ENCODE measurements at places on chromosomes 2 and 18.

DNA sequence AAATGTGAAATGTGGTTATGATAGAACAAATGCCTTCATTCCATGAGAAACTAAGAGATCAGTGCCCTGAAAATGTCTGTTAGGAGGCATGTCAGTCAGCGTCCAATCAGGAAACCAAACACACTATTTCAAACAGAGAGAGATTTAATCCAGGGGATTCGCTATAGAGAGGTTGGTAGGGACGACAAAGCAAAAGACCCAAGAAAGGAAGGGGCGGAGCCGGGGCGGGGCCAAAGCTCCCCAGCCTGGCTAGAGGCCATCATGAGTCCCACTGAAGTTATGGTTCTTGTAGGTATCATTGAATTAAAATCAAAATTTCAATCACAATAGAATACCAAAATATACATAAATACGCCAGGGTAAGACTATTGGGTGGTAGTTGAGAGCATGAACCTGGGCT is 32.9 kb upstream of the RNF149 start:
- DNase-seq, result no peak

DNA sequence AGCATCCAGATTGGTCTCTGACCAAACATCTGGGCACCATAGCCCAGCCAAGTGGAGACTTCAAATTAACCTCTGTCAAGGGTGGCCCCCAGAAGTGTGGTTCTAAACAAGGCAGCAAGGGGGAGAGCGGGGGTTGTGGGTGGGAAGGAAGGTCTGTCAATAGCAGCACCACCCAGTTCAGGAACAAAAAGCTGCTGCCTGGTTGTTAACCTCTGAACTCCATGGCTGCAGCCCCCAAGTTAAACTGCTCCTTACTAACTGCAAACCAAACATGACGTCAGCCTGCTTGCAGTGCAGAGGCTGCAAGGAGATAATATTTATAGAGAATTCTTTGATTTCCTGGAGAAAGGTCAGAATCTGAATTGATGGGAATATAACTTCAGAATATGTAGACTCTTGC is 76.5 kb downstream of the ARL4C start:
- DNase-seq, result no peak

DNA sequence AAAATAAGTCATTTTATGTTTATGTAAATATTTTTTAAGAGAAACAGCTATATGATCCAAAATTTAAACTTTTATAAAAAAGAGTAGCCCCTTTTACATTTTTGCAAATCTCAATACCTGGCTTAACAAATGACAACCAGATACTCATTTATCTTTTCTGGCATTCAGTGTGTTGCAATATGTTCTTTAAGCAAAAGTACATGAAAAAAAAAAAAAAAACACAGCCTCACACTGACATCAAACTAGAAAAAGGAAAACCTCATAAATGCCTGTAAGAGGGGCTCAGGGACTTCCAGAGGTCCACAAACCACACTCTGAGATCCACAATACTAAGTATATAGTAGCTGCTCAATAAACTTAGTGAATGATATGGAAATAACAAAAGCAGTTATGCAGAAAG is 21.9 kb downstream of the PPP4R3B start:
- DNase-seq, result no peak

GRCh38 chr2:187869195-187869594 is 315.0 kb upstream of the TFPI start:
- DNase-seq, result no peak

GRCh38 chr18:24243677-24244076 is 104.8 kb downstream of the CABYR start:
- DNase-seq, result no peak

DNA sequence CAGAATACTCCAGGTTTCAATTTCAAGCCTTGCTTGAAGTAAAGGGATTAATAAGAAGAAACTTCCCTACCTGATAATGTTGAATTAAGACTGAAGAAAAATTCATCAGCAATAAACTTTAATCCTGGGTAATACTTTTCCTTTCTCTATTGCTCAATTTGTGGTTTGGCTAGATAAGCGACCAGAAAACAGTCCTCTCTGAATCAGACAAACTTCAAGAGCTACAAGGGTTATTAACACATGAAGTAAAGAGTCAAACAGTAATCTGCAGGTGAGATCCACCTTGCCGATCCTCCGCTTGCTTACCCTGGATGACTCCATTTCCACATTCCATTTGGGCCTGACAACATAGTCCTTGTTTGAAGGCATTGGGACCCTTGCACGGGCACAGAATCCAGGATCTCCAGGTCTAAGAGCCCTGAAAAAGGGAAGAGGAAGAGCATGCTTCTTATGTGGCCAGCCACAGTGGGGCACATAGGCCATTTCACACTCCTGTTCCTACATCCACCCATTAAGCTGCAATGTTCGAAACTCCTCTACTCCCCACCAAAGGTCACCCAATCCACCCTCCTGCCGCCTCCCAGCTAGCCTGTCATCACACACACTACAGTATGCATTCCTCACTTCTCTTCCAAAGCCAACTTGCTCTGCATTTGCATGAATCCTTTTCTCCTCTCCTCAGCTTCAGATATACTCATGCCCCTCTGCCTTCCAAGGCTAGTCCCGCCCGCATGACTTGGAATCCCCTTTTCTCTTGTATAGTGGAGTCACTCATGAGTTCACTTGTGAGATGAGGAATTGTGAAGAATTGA is 39.8 kb downstream of the IWS1 start:
- DNase-seq, result no peak

DNA sequence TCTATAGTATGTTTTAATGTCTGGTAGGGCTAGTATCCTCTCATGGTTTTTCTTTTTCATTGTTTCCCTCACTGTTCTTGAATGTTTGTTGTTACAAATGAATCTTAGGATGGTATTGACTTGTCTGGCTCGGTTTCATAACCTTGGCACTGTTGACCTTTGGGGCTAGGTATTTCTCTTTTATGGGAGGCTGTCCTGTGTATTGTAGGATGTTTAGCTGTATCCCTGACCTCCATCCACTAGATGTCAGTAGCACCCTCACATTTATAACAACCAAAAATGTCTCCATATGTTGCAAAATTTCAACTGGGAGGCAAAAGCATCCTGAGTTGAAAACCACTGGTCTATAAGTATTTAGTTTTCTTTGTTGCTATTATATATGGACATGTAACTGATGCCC is 7.0 kb upstream of the AOX1 start:
- DNase-seq, result no peak

DNA sequence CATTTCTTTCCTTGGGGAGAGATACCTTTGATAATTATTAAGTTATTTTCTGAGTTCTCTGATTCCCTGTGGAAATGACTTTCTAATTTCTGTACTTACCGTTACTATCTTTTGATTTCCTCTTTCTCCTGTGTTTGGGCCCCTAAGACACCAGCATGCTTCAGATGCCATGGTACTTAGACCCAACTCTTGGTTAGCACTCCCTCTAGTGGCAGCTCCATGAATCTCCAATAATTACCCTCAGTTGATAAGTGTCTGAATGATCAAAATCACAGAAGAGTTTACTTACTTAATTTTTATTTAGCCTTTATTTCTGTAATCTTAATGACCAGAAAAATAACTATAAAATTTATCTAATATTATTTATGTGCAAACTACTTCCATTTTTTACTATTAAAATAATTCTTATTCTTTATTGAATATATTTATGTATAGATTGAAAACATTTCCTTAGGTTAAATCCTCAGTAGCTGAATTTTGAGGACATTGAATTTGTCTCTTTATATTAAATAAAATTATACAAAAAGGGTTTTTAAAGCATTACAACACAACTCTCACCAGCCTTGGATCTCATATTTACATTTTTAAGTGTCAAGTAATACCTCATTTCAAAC is 300.4 kb downstream of the KCNS3 start:
- peak; percentile 77 for DNase-seq

DNA sequence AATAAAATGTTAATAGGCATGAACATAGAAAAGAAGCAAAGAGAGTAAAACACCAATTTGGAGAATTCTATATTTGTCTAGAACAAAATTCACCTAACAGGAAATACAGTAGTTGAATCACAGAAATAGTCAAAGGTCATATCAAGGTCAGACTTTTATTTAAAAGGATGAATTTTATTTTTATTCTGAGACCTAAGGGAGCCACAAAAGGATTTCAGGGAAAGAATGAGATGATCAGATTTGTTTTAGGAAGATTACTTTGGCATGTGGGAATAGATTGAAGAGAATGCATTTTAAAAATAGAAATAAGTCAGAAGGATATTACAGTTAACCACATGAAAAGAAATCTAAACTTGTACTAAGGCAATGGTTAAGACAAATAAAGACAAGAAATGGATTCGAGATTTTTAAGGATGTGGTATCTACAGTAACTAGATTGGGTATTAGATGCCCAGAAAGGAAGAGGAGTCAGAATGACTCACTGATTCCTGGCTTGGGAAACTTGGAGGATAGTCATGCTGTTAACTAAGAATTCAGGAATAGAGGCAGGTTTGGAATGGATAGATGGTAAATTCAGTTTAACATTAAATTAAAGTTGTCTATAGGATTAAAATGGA is 56.0 kb downstream of the METTL4 start:
- no peak for DNase-seq

DNA sequence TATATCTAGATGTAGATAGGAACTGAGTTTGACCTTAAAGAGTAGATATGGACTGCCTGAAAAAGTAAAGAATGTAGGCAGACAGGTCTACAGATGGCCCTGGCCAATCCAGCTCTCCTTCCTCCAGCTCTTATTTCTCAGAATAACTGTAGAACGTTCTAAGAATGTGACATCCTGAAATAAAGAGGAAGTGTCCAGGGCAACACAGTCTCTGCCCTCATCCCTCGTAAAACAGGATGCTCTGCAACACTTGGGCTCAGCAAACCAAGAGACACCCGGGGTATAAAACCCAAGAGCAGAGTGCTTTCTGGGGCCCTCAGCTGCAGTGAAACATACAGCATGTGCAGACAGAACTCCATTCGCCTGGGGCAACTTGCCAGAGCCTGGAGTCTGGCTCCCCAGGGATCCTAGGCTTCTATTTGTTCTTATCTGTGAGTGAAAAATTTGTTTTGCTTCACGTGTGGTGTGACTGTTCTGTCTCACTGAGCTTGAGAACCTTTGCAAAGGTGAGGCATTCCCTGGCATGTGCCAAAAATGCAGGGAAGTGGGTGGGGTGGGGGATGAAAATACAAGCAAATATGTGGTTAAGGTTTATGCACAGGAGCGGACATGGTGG is 401.0 kb downstream of the SETBP1 start:
- DNase-seq, result peak; percentile 65

GRCh38 chr2:66559672-66560071 is 124.7 kb downstream of the MEIS1 start:
- DNase-seq, result no peak

DNA sequence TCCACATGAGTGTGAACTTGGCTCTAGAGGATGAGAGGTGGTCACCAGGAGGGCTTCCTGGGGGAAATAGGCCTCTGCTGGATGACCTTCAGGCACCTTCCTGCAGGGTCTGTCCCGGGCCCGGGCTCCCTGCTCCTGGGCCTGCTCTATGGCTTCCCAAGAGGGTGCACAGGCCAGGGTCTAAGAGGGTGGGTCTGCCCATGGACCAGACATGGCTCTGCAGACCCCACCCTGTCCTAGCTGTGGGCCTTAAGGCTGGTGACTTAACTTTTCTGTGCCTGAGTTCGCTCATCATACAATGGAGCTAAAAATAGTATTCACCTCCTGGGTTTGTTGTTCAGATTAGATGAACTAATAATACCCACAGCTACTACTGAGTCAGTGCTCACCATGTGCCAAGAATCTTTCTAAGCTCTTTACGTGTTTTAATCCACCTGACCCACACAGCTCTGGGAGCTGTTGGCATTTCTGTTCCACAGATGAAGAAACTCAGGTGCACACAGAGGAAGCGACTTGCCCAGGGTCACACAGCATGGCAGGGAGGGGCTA is 14.4 kb downstream of the INHBB start:
- no peak for DNase-seq

- DNase-seq, result no peak
Measured at GRCh38 chr2:206323486-206323885, 49.0 kb downstream of the ZDBF2 start.

DNA sequence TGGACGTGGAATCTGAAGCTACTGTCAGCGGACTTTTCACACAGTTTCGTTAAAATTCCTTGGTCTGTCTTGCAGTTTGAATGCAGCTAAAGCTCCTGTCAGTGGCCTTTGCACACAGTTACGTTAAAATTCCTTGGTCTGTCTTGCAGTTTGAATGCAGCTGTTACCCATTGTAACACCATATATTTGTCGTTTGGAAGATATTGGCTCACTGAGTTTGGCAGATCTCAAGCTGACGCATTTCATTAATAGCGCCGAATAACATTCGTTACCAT is 1.0 kb downstream of the LIMS1 start:
- no peak for DNase-seq

DNA sequence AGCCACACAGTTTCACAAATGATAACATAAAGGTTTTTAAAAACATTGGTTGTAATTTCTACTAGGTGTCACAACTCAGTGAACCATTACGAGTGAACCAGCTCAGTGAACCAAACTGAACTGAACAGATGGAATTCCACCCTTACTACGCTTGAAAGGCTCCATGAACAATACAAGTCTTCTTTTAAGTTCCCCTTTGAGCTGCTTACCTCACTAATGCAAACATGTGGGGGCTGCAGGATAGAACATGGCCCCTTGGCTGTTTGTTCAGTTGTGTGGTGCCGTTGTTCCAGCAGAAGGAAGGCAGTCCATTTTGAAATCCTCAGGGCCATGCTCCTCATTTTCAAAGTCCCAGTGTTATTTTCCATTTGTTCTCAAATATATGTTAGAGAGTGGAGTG is 30.7 kb upstream of the KLHL14 start:
- no peak for DNase-seq

Measured in NCI-H345 (cell line).